Nucleus accumbens (tissue), 56 donors: ENCODE measurements at places on chromosomes 11 and 22.

- DNase-seq = no peak
Measured at GRCh38 chr11:104968355-104968855, at the start of gene CASP4. CASP4 (minus strand) TSS chr11:104968574; CDS start chr11:104968525, 49 bp downstream.

- peak; percentile 17 for DNase-seq
Measured at GRCh38 chr22:26168330-26168851, 871 bp upstream of the SEZ6L start.

DNA sequence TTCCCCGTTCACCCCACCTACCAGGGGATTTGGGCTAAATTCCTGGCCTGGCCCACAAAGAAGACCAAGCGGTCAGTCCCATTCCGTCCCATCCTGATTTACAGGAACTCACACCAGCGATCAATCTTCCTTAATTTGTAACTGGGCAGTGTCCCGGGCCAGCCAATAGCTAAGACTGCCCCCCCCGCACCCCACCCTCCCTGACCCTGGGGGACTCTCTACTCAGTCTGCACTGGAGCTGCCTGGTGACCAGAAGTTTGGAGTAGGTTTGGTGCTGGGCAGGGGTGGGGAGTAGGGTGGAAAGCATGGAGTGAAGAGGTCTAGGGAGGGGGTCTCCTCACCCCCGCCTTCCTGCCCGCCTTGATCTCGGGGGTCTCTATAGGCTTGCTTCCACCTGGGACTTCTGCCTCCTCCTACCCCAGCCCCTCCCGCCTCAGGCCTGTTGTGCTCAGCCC is at the start of gene SERPING1:
TSS of gene SERPING1 (plus strand) at position 225 of the 455 bp plus-strand sequence. CDS start 586 bp downstream, outside the sequence.
- no peak for DNase-seq

- no peak for DNase-seq
Measured at GRCh38 chr11:60785136-60785535, at the start of gene MS4A10. MS4A10 (plus strand) TSS chr11:60785333; CDS start chr11:60790336, 5,003 bp downstream.

DNA sequence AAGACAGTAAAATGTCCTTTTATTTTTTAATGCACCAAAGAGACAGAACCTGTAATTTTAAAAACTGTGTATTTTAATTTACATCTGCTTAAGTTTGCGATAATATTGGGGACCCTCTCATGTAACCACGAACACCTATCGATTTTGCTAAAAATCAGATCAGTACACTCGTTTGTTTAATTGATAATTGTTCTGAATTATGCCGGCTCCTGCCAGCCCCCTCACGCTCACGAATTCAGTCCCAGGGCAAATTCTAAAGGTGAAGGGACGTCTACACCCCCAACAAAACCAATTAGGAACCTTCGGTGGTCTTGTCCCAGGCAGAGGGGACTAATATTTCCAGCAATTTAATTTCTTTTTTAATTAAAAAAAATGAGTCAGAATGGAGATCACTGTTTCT is 1.1 kb upstream of the CCND1 start:
- DNase-seq = no peak

DNA sequence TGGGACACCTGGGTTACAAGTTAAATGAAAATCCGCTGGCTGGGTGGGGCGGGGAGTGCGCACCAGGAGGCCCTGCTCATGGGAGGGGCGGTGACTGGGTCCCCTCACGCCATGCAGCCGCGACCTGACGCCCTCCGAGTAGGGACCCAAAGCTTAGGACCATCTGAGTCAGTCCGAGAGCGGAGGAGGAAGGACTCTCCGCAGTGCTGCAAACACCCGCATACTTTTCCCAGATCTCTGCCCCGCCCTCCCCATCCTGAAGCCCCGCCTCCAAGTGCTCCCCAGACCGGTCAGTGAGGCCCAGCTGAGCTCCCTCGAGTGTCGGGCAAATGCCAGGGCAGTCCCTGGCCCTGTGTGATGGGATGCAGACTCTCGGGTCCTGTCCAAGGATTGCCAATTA is 6.6 kb upstream of the FLI1 start:
- DNase-seq = no peak

DNA sequence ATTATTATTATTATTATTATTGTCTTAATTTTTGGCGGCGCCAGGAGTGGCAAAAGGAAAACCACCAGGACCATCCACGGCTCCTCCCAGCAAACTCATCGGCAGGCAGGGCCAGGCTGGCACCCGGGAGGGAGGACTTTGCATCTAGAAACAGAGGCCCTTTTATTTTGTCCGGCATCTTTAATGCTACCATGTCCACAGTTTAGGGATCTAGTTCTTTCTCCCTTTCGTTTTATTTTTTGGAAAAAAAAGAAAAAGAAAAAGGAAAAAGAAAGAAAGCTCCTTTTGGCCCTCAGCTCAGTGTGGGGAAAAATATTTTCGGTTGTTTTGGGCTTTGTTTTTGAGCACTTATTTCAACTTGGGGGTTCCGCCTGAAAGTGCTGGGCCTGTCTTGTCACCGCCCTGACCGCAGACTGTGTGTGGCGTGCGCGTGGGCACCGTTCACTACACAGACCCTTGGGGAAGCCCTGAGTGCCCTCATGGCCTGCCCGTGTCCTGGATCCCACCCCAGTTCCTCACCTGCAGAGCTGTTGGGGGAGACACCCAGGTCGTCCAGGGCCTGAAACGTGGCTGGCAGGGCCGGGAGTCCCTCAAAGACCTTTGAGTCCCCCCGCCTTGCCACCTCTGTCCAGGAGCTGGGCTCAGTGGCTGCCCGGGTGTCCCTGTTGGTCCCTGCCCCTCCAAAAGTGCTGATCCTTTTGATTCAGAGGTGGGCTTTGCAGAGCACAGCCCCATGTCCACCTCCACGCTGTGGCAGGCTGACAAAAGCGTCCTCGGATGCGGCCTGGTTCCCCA is 69.1 kb upstream of the PPARA start:
- DNase-seq = no peak

- DNase-seq = no peak
Measured at GRCh38 chr11:396511-396947, 2.5 kb downstream of the PKP3 start.

- peak; percentile 4 for DNase-seq
Measured at GRCh38 chr22:49889071-49889470, 29.2 kb downstream of the ALG12 start.

DNA sequence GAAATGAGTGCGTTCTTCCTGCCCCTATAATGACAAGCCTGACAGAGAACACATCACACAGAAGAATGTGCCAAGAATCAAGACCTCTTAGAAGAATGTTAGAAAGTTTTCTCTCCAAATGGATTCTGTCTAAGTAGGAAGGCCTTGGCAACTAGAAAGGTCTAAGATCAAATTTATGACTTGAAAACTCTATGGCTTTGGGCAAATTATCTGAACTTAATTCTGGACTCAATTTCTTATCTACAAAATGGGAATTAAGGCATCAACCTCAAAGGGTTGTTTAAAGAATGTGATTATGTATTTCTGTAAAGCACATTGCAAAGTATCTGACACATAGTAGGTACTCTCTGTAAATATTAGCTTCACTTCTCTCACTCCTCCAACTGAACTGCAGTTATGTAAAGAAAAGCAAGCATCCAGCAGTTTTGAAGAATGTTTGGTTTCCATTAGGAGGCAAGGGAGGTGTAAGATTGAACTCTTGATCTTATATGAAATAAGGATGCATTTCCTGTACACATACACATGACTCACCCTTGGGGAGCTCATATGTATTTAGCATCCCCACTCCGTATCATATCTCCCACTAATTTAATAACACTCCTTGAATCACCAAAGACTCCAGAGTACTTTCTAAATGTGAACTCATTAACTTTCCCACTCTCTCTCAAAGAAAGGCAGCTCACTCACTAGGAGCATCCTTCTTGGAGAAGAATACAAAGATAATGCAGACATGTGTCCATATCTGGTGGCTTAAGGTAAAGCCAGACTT is 77.6 kb downstream of the ETS1 start:
- DNase-seq = no peak
